ENCODE measurements at places on chromosomes 16 and 17. TPM values are rescaled to one million over a fixed set of nuclear protein-coding genes. Genes with fewer than 3 reads are reported as not detected.

The SLC5A11 gene
- total RNA-seq: 0.24 TPM

The KRTAP9-7 gene
- not detected for total RNA-seq

The ELMO3 gene
- total RNA-seq: 1.1 TPM

The KRTAP2-1 gene
- not detected for total RNA-seq

The LHX1 gene
- total RNA-seq: not detected

The KRT15 gene
- not detected for total RNA-seq

The GPR142 gene
- not detected for total RNA-seq

The ZNF319 gene
- total RNA-seq: 12.9 TPM

The PRSS27 gene
- total RNA-seq: 0.46 TPM

The LRRC37A gene
- 3.3 TPM for total RNA-seq

The KRTAP1-1 gene
- total RNA-seq: not detected

The SDR42E1 gene
- 0.23 TPM for total RNA-seq

The CES4A gene
- 67.1 TPM for total RNA-seq

Data from ovary (tissue), 10 donors.